NCI-H510A treated with DMSO at 0.1 percent for 48 hours (cell line): ENCODE measurements at places on chromosomes 2 and 18.

DNA sequence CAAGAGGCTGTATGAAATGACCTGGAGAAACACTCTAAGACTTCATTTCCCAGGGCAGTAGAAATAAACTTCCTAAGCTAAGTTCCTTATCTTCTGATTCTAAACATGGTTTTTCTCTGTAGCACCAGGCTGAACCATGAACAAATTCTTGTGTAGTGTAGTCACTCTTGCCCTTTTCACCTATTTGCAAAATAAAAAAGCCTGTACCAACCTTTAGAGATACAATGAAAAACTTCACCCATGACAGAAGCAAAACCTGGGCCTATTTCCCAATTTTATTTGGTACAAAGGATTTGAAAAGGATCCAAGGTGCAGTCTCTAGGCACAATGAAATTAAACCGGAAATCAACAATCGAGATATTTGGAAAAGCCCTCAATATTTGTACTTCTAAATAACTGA lies 43.6 kb downstream of the POLR1A start:
- no peak for DNase-seq

DNA sequence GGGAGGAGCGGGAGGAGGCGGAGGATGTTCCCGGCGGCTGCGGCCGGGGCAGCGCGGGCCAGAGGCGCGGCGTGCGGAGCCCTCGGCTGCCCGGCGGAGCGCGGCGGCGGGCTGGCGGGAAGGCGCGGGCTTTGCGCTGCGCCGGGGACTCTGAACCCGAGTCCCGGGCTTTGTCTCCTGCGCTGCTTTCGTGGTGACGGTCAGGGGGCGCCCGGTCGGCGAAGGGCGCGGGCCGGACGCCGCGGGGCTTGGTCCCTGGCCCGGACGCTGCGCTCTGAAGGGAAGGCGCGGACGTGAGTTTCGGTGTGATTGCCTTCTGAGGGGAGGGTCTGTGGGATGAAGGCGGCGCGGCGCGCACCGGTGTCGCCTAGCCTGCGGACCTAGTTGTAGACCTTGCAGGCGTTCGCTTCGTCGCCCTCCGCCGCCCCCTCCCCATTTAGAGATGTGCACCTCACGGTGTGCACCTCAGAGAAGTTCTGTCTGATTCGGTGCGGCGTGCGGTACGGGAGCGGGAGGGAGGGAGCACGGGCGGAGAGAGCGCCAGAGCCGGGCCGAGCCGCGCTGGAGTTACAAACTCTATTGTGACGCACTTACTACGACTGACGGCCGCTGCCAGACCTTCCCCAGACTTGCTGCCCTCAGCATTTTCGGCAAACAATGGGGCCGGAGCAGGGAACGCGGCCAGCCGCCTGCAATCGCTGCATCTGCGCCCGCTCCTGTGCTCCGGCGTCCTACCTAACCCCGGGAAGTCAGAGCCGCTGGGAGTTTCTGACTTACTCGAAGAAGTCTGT lies 2.1 kb downstream of the BCL2L11 start:
- peak; percentile 67 for DNase-seq

DNA sequence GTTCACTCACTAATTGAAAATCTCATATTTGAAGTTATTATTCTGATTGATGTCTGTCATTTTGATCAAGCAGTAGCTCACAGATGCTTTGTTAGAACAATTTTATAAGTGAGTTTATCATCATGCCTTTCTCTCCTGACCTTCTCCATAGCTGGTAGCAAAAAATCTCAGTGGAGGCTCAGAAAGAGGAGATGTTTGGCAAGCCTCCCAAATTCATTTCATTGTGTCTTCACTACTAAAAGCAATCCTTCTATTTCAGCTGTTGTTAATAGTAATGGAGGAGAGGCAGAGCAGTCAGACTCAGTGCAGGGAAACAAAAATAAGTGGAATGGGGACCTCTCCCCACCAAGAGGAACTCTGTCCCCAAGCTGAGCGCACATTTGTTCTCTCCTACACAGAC lies 2127.8 kb upstream of the CELF4 start:
- DNase-seq, result no peak

DNA sequence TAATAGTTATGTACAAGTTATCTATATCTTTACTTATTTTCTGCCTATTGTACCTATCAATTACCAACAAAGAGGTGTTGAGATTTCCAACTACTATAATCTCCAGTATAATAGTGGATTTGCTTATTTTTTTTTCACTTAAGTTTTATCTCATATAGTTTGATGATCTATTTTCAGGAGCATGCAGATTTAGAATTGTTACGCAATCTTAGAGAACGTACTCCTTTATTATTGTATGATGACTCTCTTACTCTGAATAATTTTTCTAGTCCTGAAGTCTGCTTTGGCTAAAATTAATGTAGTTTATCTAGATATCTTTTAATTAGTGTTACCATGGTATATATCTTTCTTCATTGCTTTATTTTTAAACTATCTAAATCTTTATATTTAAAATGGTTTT lies 205.2 kb downstream of the SCG2 start:
- DNase-seq, result no peak

- no peak for DNase-seq
These were observed 46.6 kb upstream of the ZBTB7C start for GRCh38 chr18:48455555-48456478.

GRCh38 chr2:65294701-65295100 lies 67.1 kb downstream of the ACTR2 start:
- DNase-seq, result no peak

DNA sequence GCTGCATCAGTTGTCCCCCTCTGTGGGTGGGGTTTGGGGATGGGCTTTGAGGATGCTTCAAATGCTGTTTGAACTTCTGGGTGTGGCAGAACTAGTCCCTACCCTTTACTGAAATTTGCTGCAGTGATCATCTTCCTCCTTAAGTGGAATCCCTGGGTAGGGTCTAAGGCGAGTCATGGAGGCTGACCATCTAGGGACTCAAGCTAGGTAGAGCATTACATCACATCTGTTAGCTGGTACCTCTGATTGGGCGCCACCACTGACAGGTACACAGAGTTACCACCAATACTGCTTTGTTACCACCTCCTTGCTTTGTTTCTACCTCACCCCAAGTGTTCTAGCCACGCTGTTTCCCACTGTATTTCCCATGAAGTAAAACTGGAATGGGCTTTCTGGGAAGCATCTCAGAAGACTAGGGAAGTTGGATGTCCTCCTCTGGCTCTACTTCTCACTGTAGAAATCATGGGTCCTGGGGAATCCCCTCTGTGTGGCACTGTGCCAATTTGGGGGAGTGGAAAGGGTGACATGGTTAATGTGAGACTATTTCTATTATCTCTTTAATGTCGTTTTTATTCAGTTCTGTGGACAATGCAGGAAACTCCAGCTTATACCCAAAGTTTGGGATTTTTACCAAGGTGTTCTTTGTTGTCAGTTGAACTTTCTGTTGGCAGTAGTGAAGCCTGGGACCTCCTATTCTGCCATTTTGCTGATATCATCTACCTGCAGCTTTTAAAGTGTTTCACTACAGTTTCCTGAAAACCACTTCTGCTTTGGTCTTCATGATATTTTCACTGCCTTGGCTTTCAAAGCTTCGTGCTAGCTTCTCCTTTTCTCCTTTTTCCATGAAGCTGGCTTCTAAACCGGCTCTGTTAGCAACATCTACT lies 14.5 kb upstream of the SULT1C4 start:
- no peak for DNase-seq

GRCh38 chr2:40957508-40957907 lies 505.6 kb upstream of the SLC8A1 start:
- no peak for DNase-seq

DNA sequence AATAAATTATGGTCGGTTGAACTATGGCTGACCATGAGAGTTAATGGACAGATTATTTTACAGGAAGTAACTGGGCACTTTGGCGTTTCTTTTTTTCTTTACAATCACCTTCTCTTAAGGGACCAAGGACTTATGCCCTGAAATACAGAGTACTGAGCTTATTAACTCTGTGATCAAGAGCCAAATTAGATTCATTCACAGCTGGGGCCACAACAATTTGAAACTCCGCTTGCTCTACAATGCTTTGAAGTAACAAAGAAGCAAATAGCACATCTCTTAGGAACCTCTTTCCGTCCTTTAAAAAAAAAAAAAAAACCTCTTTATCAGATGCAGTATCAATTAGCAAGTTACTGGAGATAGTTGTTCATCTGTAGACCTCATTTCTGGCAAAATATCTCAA lies 112.0 kb downstream of the LYPD6 start:
- no peak for DNase-seq

DNA sequence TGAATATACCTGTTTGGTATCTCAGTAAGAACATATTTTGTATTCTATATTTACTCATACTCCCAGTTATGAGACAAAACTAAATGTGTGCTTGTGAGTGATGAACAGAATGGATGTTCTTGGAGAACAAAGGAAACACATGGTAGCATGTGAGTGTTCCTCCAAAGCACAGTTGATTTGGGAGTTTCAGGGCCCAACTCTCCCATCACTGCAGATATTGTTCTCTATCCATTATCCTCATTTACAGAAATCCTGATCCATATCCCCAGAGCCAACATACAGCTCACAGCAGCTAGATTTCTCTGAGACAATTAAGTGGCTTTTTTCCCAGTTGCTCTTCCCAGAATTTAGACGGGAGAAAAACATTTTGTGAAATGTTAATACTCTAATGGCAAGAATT lies 75.6 kb upstream of the MAPRE2 start:
- DNase-seq, result no peak

DNA sequence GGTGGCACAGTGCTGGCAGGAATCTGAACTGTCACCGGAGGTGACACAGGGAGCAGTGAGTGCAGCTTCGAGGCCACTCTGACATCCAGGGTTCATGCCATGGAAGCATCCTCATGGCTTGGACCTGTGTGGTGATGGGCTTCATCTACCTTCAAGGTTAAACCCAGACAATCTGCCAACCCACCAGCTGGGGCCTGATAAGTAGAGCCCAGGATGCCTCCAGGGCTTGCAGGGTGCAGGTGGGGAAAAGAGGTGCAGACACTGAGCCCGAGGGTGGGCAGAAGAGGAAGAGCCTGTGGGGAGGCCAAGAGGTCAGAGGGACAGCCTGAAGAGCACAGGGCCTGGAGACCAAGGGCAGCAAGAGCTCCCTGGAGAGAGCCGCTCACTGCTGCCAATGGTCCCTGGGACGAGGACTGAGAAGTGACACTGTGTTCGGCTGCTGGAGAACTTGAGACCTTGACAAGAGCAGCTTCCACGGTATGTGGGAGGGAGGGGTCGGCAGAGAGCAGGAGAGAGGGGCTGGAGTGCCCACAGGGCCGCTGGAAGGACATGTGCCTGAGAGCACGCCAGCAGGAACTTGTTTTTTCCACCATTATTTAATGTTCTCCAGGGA lies 8.1 kb upstream of the HES6 start:
- DNase-seq, result no peak

DNA sequence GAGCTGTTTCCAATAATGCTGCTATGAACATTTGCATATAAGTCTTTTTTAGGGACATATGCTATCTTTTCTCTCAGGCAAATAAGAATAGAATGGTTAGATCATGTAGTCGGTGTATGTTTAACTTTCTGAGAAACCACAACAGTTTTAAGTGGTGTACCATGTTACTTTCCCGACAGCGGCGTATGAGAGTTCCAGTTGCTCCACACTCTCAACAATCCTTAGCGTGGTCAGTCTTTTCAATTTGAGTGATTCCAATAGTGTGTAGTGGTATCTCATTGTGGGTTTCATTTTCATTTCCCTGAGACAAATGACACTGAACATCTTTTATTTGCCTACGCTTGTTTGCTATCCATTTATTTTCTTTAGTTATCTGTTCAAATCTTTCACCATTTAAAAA lies 149.5 kb downstream of the ACOXL start:
- DNase-seq, result no peak

DNA sequence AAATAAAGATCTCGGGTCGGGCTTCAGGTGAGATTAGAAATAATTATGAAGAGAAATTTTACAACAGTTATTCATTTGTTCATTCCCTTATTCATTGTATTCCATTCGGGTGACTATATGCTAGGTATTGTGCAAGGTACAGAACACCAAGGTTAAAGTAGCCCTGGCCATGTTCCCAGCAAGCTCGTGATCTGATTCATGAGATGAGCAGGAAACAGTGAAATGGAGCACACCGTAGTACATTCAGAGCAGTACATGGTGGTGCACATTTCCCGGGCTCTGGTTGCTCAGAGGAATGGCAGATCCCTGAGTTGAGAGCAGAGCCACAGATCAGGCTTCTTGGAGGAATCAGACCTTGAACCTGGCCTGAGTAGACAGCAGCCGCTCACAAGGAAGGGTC lies 87.7 kb downstream of the PRKRA start:
- no peak for DNase-seq

- no peak for DNase-seq
These were observed 29.9 kb downstream of the DAPL1 start for GRCh38 chr2:158825021-158825420.

DNA sequence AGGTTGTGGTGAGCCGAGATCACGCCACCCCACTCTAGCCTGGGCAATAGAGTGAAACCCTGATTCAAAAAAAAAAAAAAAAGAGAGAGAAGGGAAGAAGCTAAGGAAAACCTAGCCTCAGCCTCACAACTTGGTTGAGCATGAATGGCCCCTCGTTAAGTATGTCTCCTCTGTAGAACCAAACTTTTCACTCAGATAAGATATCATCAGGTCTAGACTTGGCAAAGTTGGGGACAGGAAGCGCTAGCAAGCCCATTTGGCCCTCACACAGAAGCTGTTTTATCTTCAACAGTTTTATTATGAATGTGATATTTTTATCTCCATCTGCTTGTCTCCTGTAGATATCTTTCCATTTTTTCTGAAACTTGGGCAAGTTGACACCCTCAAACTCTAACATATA lies 3.5 kb upstream of the ASXL2 start:
- no peak for DNase-seq

DNA sequence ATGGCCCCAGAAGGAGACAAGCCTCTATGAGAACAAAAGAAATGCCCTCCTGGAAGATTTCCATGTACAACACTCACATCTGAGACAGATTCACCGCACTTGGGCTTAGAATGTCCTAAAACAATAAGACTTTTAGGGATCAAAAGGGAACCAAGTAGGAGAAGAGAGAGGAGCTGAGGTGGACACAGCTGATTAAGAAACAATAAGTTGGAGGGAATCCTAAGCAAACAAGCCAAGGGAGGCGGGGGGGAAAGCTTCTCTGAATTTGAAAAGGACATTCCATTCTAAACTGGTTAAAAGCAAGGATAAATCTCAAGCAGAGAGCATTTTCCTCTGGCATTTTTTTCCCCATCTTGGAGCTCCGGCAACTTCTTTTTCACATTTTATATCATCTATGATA lies 9.9 kb downstream of the ACVR1 start:
- no peak for DNase-seq

DNA sequence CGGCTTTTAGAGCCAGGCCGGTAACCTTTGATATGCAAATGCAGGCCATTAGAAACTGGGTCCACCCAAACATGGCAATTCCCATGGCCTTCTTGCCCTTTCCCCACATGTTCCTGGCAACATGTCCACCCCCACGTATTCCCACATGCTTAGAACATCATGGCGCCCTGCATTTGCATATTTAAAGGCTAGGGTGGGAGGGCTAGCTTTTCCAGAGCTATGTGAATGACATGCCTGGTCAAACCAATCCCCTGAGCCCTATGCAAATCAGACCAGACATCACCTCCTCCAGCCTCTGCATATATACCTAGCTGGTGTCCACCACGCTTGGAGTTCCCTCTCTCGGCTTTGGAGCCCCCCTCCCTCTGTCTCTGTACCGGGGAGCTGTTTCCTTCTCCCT lies 481.9 kb downstream of the CDH2 start:
- no peak for DNase-seq
